CD4-positive, alpha-beta T cell treated with Interleukin-6 at 100 ng/mL for 8 hours (primary cell): ENCODE measurements at places on chromosomes 3 and 15.

DNA sequence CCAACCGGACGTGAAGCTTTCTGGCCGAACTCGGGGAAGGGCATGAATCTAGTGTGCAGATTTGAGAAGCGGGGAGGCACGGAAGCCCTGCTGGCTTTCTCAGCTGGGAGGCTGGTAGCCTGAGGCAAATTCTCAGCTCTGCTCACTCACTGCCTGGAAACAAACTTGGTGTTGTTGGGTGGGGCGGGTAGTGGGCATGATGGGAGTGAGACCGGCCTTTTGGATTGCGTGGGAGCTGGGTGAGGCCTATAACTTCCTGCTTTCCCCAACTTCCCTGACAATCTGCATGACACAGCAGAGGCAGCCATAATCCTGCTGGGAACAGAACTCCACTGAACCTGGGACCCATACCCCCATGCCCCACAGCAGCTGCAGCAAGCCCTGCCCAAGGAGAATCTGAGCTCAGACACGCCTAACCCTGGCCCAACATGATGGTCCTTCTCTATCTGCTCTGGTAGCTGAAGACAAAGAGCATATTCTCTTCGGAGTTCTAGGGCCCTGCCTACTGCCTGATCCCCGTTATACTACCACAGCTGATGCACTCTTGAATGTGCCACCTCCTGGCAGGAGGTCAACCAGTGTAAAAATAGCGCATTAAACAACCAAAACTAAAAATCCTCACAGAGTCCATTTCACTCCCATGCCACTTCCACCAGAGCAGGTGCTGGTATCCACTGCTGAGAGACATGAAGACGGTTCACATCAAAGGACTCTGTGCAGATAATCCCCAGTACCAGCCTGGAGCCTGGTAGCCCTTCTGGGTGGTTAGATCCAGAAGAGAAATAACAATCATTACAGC is 44.7 kb downstream of the CEP70 start:
- no peak for DNase-seq

- no peak for DNase-seq
Measured at GRCh38 chr3:168025076-168025475, 70.6 kb downstream of the GOLIM4 start.

DNA sequence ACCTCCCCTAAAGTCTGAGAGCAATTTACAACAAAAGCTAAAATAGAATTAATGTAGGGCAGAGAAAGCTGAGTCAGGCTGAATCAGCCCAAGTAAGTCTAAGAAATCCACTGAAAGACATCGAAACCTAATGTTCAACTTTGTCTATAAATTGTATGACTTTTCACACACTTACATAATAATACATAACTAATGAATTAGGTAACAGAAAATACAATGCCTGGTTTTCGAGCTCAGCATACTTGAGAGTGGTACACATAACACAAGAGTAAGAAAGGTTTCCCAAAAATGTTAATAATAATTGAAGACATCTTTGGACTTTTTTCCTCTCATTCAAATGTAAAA is 55.3 kb upstream of the VGLL4 start:
- no peak for DNase-seq

- no peak for DNase-seq
Measured at GRCh38 chr3:123339302-123339701, 109.6 kb downstream of the ADCY5 start.

- no peak for DNase-seq
Measured at GRCh38 chr15:85785887-85786780, 8.6 kb downstream of the KLHL25 start.

DNA sequence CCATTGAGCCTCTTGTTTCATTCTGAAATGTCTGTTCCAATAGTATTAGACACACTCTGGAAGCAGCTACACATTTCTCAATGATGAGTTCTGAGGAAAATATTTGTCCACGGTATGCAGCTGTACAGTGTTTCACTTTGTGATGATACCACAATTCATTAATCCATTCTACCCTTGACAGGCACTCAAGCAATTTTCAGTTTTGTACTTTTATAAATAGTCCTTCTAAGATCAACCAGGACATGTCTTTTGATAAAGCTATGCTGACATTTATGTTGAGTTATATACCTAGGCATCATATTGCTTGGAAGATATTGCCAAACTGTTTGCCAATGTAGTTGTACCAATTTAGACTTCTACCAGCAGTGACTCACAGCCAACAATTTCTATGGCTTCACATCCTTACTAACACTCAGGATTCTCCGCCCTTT is 165.1 kb upstream of the COL8A1 start:
- no peak for DNase-seq

DNA sequence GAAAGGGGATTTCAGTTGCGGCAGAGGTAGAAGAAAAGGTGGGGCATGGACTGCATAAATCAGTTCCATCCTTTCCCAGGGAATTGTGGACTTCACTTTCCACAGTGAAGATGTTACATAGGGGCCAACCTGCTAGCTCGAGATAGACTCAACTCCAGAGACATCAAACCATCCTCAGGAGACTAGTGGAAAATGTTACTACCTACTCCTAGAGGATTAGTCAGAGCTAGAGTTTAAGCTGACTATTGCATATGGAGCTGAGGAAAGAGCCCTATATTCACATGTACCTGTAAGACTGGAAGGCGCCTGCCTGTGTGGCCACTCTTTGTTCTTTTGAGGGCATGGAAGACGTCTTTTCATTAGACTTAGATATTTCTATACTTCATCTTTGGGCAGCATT is 69.2 kb downstream of the KLHL25 start:
- DNase-seq: no peak

- no peak for DNase-seq
Measured at GRCh38 chr3:169147238-169148008, 516.1 kb downstream of the MECOM start.

DNA sequence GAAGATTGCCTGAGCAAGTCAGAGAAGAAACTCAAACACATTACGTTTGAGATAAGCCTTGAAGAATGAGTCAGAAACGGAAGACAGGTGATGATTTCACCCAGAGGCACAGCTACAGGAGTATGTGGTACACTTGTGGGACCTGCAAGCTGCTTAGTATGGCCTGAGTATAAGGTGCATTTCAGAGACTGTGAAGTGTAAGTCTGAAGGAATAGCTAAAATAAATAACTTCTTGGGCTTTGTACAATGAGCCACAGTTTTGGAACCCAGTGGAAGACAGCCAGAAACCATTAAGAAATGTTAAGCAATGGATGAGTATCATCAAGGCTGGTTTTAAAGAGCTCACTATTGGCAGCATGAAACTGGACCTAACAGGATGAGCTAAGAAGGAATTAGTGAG is 826.2 kb downstream of the ROBO1 start:
- no peak for DNase-seq

DNA sequence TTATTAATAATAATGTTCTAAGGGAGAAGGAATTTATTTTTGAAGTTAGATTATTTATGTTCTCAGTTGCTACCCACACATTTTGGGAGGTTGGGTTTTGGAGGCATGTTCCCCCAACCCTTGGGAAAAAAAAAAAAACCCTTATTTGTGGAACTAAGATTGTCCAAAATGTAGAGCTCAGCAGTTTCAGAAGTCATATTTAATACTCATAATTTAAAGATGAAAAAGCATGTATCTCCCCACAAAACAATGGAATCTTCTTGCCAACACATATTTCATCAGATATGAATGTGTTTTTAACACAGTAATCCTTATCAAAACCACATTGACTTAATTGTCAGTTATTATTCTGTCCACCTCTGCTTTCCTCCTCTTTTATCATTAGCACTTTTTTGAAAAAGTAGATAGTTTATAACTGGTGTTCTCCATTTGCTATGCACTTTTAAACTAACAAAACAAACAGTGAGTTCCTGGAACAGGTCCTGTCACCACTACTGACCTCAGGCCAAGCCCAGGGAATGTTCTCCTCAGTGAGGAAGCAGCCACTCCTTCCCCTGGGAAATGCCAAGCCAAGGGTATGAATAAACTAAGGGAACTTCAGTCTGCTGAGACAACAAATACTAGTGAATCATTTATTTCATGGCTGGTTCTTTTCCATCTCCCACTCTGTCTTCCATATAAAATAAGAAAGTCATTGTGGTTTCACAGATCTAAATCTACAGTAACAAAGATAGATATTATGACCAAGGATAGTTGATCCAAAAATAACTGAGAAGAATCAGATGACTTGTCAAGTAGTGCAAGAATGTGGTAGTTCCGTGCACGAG is 414.4 kb upstream of the ALCAM start:
- no peak for DNase-seq

GRCh38 chr3:188043891-188044290 is 110.1 kb upstream of the LPP start:
- no peak for DNase-seq

DNA sequence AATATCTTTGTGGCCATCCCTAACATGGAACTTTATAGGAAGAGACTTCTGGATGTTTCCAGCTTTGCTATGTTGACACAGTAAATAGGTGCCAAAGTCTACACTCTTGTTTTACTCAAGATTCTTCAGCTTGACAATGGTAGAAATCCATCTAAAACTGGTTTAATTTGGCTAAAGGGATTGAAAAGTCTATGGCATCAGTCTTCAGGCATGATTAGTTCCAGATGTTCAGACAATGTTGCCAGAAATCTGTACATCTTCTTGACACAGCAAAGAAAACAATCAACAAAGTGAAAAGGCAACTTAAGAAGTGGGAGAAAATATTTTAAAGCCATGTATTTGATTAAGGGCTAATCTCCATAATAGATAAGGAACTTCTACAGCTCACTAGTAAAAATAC is 130.5 kb downstream of the LRRC3B start:
- DNase-seq: no peak

DNA sequence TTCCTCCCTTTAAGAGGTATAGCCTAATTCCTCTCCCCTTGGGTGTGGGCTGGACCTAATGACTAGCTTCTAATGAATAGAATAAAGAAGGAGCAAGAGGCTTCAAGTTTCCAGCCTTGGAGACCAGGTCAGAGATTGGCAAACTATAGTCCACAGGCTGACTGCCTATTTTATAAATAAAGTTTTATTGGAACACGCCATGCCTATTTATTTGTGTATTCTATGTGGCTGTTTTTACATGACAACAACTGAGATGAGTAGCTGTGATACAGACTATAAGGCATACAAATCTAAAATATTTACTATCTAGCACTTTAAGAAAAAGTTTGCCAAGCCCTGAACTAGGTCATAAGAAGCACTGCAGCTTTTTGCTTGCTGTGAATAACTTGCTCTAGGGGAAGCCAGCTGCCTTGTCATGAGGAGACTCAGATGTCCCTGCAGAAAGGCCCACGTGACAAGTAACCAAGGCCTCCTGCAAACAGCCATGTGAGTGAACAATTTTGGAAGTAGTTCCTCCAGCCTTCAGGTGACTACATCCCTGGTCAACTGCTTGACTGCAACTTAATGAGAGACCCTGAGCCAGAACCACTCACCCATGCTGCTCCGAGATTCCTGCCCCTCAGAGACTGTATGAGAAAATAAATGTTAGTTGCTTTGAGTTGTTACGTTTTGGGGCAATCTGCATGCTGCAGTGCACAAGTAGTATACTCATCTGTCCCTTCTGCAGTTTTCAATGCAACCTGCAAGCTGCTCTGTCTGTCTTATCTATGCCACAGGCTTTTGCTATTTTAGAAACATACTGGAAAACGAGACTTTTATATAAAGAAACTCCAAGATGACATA is 21.1 kb upstream of the MAP3K13 start:
- no peak for DNase-seq

DNA sequence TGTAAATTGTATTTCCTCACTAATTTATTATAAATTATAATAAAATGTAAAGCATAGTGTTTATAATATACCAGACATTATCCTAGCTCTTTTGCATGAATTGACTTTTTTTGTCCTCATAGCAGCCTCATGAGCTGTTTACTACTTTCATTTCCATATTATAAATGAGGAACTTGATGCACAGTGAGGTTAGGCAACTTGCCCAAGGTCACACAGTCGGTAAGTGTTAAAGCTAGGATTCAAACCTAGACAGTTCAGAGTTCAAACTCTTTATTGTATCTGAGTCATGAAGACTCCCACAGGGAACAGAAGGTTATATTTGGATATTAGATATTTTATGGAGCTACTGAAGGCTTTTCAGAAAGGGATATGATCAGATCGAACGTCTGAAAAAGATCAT is 322.2 kb upstream of the SATB1 start:
- no peak for DNase-seq

GRCh38 chr15:53716909-53717876 is 42.3 kb downstream of the WDR72 start:
- no peak for DNase-seq

- no peak for DNase-seq
Measured at GRCh38 chr3:133954717-133955360, 59.2 kb upstream of the RAB6B start.

DNA sequence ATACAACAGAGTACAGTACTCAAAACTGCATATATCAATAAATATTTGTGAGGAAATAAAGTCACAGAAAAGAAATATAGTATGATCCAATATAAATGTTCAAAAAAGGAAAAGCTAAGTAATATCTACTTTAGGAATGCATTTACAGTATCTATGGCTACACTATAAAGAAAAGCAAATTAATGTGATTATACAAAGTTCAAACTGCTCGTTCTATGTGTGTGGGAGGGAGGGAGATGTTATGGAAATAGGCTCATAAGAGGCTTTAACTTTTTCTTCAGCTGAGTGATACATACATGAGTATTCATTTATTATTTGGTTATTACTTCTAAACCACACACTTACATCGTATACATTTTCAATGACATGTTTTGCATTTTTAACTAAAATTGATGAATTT is 377.7 kb upstream of the AGTR1 start:
- DNase-seq: no peak

DNA sequence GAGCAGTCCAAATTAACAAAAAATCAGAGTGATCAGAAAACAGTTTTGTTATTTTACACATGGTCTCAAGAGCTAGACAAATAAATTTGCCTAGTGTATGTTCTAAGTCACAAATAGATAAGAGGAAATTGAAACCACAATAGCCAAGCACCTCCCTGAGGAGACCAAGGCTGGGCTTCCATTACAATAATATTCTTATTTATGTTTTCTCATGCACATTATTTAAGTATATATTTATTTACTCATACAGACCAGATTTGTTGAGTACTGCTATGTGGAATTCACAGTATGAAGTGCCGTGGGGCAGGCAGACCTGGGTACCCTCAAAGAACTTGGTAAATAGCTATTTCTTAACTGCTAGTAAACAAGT is 242.3 kb upstream of the ICE2 start:
- no peak for DNase-seq

DNA sequence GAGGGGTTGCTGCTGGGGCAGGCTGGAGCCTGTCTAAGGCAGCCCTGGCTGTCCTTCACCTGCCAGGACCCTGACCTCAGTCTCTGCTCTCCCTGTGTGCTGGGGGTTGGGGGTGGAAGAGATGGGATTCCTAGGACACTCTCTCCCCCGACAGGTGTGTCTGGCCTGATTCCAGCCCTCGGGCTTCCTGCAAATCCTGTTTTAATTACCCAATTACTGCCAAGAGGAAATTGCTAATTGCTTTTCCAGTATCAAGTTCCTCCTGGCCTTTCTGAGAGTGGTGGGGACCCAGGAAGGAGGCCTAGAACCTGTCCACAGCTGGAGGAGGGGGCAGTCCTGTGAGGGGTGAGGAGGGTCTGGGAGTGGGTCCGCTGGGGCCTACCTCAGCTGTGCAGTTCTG is 15.8 kb downstream of the PLXNA1 start:
- DNase-seq: no peak

DNA sequence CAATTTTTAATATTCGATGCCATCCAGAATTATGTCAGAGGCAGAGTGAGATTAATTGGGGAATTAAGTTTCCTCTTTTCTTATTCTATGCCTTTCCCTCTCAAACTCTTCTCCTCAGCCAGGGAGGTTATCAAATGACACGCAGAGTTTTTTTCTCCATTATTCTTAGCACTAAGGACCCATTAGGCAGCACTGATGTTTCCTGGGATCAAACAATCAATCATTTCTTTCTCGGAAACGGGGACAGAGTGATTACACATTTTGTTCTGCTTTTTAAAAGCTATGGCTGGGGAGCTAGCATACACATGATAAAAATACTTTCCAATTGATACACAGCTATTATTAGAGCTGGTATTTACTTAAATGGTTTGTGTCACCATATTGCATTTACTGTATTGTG is 35.3 kb upstream of the PSMD6 start:
- no peak for DNase-seq
